ENCODE measurements at places on chromosomes 3 and 15. TPM values are rescaled to one million over a fixed set of nuclear protein-coding genes. Genes with fewer than 3 reads are reported as not detected.

SEMA3B gene
- total RNA-seq = 0.52 TPM

GOLGA8J gene
- 0.34 TPM for total RNA-seq

SEMA6D gene
- not detected for total RNA-seq

HYKK gene
- 1.5 TPM for total RNA-seq

GPR62 gene
- total RNA-seq = not detected

AMT gene
- total RNA-seq = 4.7 TPM

SLC12A1 gene
- not detected for total RNA-seq

SKOR1 gene
- 0.32 TPM for total RNA-seq

RASGRF1 gene
- not detected for total RNA-seq

ZNF445 gene
- total RNA-seq = 25.6 TPM

GPD1L gene
- 37.0 TPM for total RNA-seq

RASGRP1 gene
- 165 TPM for total RNA-seq

MST1R gene
- total RNA-seq = 3.9 TPM

RNF7 gene
- 58.5 TPM for total RNA-seq

GABRG3 gene
- total RNA-seq = not detected

USP19 gene
- 60.4 TPM for total RNA-seq

RBMS3 gene
- total RNA-seq = 0.29 TPM

MYLK gene
- not detected for total RNA-seq

CCDC71 gene
- total RNA-seq = 21.8 TPM

P3H2 gene
- not detected for total RNA-seq

MB21D2 gene
- total RNA-seq = 7.2 TPM

SI gene
- total RNA-seq = not detected

PPARG gene
- total RNA-seq = not detected

TTLL13 gene
- total RNA-seq = 1.3 TPM

CNTN6 gene
- total RNA-seq = not detected

MRAS gene
- not detected for total RNA-seq

ACAN gene
- total RNA-seq = not detected

ACP3 gene
- not detected for total RNA-seq

RAB6B gene
- total RNA-seq = 0.68 TPM

TMEM207 gene
- not detected for total RNA-seq

GOLGA6L7 gene
- not detected for total RNA-seq

DAG1 gene
- total RNA-seq = 18.8 TPM

CRTC3 gene
- 66.6 TPM for total RNA-seq

TICRR gene
- 36.5 TPM for total RNA-seq

NMNAT3 gene
- total RNA-seq = 0.55 TPM

LYZL4 gene
- not detected for total RNA-seq

ITIH1 gene
- total RNA-seq = not detected

CA12 gene
- not detected for total RNA-seq

HOMER2 gene
- total RNA-seq = 12.0 TPM

SUMF1 gene
- 7.4 TPM for total RNA-seq
